ENCODE measurements at places on chromosomes 5 and 9. TPM values are rescaled to one million over a fixed set of nuclear protein-coding genes. Genes with fewer than 3 reads are reported as not detected.

DNA sequence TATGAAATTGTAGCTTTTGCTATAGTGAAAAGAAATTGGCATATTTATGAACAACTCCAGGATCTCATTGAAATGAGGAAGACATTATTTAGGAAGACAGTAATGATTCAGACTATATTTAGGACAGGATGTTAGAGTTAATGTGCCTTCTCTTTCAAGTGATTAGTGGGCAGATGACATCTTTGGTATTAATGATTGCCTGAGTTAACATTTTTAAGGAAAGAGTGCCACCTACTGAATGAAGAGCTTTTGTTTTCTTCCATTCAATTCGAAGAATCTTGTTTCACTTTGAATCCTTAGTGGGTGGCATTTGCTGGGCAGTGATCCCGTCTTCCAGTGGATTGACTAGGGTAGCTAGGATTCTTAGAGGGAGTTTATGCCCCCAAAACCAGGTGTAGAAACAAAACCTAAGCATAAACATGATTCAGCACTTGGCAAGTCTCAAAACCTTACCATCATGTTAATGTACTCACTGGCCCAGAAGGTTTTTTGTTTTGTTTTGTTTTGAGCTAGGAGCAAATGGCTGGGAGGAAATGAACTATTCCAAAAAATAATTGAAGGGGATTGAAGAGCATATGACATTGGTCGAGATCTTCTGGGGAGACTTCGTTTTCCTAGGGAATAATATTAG lies 23.2 kb downstream of the MAP3K1 start:
- peak; percentile 63 for DNase-seq

DNA sequence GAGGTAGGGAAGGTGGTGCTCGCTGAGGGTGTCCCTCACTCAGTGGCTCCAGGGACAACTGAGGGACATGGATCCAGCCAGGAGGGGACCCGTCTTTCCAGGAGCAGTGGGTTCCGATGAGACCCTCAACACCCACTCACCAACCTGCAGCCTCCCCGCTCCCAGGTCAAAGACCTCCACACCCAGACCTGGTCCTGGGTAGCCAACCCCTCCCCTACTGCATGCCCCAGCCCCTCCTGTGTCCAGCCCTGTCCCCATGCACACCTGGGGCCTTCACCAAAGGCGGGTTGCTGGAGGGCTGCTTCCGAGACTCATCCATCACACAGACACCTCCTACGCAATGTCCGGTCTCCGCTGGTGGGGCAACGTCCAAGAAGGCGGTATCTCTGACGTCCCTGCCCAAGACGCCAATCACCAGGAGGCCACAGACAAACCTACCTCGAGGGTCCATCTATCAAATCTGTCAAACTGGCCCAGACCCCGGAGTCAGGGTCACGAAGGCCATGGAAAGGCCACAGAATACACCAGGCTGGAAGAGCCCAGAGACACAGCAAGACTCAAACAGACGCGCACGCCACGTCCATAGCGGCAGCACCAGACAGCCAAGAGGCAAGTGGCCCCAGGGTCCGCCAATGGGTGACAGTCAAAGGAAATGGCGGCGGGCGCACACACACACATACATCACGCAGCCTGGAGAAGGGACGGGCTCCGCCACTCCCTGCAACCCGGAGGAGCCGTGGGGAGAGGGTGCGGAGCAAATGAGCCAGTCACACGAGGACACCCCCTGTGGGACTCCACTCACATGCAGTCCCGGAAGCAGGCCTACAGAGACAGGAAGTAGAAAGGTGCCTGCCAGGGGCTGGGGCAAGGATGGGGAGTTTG lies 10.8 kb downstream of the NACC2 start:
- DNase-seq: no peak

The KCNT1 gene
- 10.3 TPM for polyA plus RNA-seq

The CAMK4 gene
- 4.9 TPM for polyA plus RNA-seq

- no peak for DNase-seq
These were observed 261.6 kb downstream of the GLIS3 start for GRCh38 chr9:4038182-4038723.

The CCDC192 gene
- polyA plus RNA-seq: 0.32 TPM

DNA sequence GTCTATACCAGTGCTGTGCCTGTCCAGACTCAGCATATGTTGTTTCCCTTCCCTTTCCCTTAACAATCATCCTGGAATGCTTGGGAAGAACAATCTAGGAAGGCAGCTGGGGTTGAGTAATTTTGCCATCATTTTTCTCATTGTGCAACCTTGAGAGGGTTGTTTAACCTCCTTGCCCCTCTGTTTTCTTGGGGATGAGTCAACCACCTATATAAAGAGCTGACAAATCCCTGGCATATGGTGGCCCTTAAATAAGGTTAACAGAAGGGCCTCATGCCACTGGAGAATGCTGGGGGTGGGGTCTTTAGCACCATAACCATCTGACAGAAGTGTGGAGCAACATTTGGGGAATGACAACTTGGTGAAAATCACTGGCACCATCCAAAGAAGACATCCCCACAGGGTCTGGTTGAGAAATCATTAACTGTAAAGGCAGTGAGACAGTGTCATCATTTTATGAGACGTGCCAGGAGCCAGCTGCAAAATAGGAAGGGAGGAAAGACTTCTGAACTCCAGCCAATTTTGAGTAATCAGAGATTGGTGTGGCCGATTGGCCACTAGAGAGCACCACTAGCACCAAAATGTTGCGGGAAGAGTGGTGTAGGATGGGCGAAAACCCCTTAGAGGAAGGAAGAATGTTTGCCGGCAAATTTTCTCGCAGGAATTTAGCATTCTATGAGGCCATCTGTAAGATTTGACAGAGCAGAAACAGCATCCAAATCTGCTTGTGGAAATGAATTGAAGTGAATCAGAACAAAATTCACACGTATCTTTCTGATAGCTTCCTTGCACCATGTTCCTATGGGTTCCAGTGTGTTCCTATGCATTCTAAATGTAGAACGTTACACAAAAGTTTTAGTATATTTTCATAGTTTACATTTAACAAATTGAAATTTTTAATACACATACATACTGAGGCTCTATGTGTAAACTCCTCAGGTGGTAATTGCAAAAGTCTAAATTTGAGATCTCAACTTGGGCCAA lies 113.8 kb downstream of the MSX2 start:
- peak; percentile 15 for DNase-seq

- no peak for DNase-seq
These were observed 18.9 kb downstream of the TRIP13 start for GRCh38 chr5:911601-912000.

The HMMR gene
- 6.9 TPM for polyA plus RNA-seq

DNA sequence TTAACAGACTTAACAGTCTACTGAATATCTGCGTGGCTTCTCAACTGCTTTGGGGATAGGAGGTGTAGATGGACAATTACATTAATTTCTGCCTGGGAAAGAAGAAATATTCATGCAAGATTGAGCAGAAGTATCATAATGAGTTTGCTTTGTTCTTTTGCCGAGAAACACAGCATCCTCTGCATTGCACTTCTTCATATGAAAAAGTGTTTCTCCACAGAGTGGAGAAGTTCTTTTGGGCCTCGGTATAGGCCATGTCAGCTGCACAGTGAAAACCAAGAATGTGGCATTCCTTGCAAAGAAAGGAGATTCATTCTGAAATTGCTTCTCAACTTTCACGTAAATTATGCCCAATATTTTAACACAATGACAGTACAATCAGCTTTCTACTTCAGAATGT lies 17.6 kb upstream of the SNX2 start:
- DNase-seq: no peak

The TEX10 gene
- 28.9 TPM for polyA plus RNA-seq

The LCN15 gene
- polyA plus RNA-seq: 1.1 TPM

GRCh38 chr5:112333331-112333781 lies 85.7 kb downstream of the EPB41L4A start:
- DNase-seq: no peak

DNA sequence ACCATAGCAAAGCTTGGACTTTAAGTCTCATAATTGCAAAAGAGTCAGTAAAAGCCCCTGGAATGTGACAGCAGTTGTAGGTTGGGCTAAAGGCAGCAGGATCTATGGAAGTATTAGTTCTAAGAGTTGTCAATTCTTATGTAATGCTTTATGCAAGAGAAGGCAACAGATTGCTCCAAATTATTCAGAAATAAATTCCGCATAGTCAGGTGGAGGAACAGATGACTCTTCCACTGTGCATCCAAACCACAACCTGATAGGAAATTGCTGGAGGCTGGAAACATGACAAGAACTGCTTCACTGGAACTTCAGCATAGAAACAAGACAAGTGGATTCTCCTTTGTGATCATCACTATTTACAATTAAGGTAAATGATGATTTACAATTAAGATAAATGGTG lies 101.0 kb downstream of the STARD4 start:
- DNase-seq: no peak

DNA sequence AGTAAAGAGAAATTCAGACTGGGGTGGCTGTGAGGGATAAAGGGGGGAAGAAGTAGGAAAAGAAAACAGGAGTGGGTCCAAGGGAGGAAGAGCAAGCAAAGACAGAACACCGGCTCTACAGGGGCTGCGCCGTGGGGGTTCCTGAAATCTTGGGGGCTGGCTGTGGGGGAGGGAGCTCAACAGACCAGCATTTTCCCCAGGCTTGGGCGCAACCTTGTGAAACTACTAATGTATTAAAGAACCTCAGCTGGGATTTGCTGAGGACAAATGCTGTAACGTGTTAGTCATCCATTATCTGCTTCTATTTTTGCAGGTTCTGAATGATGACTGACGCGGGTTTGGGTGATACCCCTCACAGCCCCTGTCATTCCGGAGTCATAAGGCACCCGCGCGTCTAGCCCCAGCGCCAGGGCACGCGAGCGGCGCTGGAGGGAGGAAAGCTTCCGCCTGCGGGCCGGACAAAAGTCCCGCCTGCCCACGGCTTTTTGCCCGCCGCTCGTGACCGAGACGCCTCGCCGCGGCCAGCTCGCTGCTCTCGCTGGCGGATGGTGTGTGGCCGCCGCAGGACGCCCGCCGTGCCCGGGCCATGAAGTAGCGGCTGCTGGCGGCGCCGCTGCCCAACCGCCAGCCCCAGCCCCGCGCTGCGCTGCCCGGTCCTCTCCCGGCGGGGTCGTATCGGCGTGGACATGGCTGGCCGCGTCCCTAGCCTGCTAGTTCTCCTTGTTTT lies 110.6 kb downstream of the PAM start:
- peak; percentile 86 for DNase-seq

GRCh38 chr5:84729326-84729725 lies 344.6 kb upstream of the EDIL3 start:
- DNase-seq: no peak

- DNase-seq: no peak
These were observed 9.6 kb upstream of the FLT4 start for GRCh38 chr5:180658774-180659564.

GRCh38 chr5:179870403-179870903 lies 11.8 kb upstream of the MRNIP start:
- peak; percentile 24 for DNase-seq

DNA sequence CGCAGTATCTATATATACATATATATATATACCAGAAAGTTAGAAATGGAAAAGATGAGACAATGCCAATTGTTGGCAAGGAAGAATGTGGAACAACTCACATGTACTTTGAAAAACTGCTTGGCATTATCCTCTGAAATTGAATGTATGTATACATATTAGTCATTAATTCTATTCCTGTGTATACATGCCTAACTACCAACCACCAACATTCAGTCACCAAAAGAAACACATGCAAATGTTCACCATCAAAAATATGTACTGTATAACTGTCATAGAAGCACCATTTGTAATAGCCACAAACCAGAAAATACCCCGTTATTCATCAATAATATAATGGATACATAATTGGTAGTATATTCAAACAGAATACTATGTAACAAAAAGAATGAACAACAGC lies 330.2 kb upstream of the GRAMD2B start:
- DNase-seq: no peak

DNA sequence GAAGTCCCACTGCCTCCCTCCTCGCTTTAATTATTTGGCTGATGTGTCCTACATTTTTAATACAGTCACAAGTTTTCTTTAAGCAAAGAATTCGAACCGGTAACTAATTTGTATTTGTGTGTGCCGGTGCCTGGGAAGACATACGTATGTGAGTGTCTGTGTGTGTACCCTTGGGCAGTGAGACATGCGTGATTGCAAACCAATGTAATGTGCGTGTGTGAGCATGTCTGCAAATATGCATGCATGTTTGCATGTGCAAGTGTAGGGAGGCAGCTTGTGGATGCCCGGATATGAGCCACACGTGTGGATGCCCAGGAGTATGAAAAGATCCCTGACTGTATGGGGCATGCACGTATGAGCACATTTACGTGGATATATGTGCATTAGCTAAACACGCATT lies 44.4 kb upstream of the NEK6 start:
- DNase-seq: no peak

DNA sequence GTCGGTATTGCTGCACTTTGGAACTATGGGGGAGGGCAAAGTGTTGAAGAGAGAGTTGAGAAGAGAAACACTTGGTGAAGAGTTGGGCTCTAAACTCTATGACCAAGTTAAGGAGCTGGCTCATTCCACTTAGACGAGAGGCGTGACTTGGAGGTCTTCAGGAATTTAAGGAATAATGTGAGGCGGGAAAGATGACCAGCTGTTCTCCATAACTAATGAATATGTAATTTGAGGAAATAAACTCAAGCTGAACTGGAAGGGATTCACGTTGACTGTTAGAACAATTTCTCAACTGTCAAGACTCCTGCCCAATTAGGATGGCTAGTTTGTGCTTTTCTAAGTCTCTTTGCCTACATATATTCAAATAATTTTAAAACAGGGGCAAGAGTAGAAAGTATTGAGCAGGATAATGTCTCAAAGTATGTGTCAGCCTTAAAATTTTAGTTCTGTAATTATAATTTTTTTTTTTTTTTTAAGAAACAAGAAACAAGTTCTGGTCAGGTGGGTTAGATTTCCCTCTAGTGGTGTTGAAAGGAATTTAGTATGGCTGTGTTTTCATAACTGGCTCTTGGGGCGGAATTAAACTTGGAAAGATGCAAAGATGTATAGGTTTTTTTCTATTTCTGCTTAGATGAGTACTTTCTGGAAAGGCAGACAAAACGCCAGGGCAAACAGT lies 33.4 kb downstream of the TMEM252 start:
- no peak for DNase-seq

DNA sequence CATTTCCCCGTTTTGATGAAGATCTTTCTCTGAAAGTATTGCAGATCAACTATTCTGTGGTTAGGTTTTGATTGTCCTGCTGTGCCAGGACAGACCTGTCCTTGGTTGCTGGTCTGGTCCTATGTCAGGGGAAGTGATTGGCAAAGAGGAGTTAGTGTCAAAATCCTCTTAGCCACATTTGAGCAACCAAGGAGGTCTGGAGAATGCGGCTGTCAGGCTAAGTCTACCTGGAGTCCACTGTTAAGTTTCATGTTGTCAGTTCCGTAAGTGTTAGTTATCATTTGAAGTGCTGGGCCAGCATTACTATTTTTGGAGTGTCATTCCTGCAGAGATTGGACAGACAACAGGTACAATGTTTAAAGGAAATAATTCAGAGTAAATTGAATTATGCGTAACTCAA lies 62.3 kb downstream of the UBE2QL1 start:
- DNase-seq: no peak

The DPM2 gene
- 21.1 TPM for polyA plus RNA-seq

The DRD1 gene
- polyA plus RNA-seq: 0.24 TPM

DNA sequence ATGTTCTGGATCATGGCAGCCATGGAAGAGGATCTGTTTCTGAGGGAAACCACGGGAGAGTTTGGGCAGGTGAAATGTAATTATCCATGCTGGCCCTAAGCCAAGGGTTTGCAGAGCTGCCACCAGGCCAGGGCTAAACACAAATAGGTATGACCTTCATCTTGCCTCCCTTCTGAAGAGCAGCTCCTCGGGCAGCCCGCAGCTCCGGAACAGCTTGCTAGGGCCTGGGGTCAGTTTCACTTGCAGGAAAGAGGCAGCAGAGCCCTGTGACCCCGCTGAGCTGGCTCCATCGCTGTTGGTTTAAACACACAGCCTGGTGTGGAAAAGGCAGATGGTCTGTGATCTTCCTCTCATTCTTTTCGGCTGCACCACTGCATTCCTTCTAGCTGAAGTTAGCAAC lies 141.4 kb downstream of the TMEM38B start:
- DNase-seq: no peak

The PRDM9 gene
- polyA plus RNA-seq: not detected
